Stimulated activated CD4-positive, alpha-beta T cell treated with anti-CD3 and anti-CD28 coated beads, Interleukin-1b, Interleukin-23, amount 100 ng/mL, for 1 hour (primary cell): ENCODE measurements at places on chromosomes 7 and 10.
A peak's percentile ranks its signal among the peaks of the same experiment; 100 is the strongest.

DNA sequence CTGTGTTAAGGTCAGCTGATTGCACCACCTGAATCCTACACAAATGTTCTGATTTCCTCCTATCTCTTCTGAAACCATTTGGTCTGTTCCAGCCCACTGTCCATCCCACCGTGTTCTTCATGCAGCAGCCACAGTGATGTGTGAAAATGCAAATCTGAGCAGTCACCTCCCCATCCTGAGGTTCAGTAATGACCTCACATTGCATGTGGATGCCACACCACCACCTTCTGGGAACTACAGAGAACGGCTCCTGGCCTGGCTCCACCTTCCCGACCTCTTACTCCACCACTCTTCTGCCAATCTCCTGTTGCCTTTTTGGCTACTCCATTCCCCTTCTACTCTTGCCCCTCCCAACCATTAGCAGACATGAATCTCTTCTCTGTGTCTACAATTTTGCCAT lies 244.4 kb downstream of the TNS3 start:
- no peak for DNase-seq

DNA sequence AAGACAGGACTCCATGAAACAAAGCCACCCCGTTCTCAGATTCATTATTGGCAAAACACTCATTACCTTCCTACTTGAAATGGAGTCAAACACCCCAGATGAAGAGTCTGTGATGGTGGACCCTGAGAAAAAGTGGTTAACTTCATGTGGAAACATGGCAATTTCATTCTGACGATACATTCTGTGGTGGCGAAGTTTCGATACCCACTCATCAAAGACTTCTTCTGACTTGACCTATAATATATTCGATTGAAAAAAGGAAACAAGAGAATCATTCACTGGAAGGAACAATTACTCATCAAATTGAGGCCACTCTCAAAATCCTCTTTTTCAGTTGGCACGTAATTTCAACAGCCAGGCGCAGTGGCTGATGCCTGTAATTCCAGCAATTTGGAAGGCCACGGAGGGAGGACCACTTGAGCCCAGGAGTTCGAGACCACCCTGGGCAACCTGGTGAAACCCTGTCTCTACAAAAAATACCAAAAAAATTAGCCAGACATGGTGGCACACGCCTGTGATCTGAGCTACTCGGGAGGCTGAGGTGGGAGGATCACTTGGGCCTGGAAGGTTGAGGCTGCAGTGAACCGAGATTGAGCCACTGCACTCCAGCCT lies 108.8 kb upstream of the GSDME start:
- DNase-seq = no peak

DNA sequence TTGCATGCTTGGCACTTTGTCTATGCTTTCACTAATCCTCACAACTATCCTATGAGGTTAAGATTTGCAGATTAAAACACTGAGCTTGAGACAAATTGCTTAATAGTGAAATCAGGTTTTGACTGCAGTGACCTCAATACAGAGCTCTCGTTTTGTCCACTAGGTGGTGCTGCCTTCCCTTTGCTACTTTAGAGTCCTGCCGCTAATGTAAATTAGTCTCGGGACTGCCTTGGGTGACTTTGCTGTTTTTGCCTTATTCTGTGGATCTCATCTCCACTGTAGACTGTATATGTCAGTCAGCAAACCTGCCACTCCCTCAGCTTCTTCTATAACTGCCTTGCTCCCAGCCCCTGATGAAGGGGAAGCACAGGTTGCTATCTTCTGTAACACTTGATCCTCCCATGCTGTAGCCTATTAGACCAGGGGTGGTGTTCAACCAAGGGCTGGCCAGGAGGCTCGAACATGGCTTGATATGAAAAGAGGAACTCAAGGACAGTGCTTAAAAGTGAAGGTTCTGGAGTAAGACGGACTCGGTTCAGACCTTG lies 26.0 kb downstream of the ASB4 start:
- no peak for DNase-seq

- DNase-seq = no peak
Measured at GRCh38 chr10:34628174-34628796, 186.8 kb downstream of the PARD3 start.

- peak; percentile 45 for DNase-seq
Measured at GRCh38 chr7:131109759-131110296, 217.8 kb upstream of the MKLN1 start.

DNA sequence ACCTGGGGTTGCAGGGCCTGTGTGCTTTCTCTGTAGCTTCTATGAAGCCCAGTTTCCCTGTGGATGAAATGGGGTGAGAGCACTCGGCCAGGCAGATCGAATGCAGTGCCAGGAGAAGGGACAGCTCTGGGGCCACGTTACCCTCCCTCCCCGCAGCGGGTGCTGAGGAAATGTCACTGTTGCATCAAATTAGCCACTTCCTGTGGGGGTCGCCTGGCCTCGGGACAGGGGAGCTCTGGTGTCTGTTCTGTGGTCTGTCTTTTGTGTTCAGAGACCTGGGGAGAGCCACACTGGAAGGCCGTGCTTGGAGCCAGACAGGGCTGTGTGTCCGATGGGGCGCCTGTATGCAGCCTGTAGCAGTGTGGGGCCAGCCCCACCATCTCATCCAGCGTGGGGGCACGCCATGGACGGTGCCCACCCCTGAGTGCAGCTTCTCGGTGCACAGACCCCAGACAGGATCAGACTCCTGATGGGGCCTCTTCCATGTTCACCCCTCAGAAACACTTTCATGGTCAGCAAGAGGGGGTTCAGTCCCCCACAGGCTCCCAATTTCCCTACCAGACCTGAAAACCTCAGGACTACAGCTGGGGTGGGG lies 13.6 kb downstream of the TTYH3 start:
- DNase-seq = no peak

DNA sequence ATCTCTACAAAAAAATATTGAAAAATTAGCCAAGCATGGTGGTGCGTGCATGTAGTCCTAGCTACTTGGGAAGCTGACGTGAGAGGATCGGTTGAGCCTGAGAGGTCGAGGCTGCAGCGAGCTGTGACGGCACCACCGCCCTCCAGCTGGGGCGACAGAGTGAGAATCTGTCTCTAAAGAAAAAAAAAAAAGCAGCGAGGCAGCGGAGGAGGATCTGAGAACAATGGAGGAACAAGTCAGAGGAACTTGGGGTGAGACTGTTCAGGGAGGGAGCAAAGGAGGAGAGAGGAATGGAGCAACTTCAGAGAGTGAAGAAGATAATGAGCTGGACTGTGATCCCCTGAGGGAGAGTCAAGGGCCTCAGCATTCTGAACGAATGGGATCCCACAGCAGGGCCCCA lies 85.4 kb downstream of the MKX start:
- no peak for DNase-seq

GRCh38 chr7:126150278-126150958 lies 1102.3 kb downstream of the GRM8 start:
- DNase-seq = no peak

GRCh38 chr10:6182454-6183098 lies 20.2 kb upstream of the PFKFB3 start:
- no peak for DNase-seq

- no peak for DNase-seq
Measured at GRCh38 chr7:39686261-39686924, 63.0 kb downstream of the RALA start.

GRCh38 chr7:47497367-47498096 lies 84.4 kb downstream of the TNS3 start:
- DNase-seq = no peak

- no peak for DNase-seq
Measured at GRCh38 chr10:47027108-47027783, 116.0 kb downstream of the PTPN20 start.

GRCh38 chr10:103517234-103518085 lies 24.0 kb downstream of the NEURL1 start:
- no peak for DNase-seq

DNA sequence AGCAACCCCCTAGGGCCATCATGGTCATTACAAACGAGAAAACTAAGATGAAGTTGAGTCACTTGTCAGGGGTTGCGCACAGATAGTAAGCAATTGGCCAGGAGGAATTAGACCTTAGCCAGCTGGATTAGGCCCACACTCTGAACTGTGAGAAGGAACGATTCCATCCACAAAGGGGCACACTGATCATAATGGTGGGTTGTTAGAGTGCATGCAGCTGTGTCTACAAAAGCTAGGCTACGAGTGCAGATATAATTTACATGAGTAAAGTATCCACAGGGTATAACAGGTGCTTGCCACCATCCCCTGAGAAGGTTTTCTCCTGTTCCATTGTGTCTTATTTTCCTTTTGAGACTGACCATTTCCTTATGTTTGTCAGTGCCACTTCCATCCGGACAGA lies 16.6 kb upstream of the FAM170B start:
- DNase-seq = no peak

GRCh38 chr10:50480054-50481007 lies 143.4 kb downstream of the SGMS1 start:
- DNase-seq = no peak

DNA sequence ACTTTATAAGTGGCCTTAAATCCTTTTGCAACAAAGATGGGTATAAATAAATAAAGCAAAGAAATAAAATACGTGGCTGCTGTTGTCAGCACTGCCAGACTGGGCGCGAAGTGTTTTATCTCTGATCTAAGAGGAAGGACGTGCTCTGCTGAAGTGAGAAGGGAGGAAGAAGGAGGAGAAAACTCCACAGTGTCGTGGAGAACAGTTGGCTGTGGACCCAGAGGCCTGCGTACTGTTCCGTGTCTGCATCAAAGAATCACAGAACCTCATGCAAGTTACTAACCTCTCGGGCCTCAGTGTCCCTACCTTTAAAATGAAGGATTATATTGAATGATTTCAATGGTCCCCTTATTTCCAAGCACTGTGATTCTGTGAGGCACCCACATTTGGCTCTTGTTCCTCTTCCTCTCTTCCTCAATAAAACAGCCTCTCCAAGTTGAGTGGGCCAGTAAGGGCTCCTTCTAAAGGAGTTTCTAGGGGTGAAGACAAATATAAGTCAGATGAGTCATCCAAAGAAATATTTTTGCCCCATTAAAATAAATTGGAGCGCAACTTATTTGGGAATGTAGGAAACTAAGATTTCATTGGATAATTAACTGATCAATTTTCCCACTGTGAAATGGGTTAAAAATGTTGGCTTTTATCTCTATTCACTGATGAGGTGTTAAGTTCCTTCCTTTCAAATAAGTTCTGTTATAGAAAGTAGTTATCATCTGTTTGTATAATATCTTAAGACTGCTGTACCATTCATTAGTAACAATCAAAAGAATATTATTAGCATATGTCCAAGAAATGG lies 126.9 kb upstream of the EFCAB10 start:
- DNase-seq = no peak

DNA sequence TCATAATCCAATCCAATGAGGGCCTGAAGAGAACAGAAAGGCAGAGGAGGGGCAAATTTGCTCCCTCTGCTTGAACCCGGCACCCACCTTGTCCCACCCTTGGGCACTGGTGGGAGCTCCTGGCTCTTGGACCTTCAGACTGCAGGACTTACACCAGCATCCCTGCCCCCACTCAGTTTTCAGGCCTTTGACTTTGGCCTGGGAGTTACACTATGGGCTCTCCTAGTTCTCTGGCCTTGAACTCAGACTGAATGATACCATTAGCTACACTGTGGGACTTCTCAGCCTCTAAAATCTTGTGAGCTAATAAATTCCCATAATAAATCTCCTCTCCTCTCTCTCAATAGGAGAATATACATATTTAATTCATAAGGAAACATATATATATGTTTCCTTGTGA lies 114.4 kb downstream of the AHR start:
- DNase-seq = no peak

DNA sequence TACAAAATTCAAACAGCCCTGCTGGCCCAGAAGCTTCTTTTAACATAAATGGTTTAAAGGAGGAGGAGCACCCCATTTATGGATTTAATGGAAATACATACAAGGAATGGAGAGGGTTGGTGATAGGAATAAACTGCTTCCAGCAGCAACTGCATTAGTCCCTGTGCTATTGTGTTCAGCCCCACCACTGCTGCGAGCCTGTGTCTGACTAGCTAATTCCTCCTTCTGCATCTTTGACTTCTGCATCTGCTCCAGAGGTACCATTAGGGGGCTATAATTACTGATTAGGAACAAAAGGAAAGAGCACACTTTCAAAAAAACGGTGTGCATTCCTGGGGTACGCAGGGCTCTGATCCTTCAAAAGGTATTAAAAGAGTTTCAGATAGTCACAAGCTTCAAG lies 24.8 kb downstream of the CDCA7L start:
- no peak for DNase-seq
